CD4-positive, alpha-beta memory T cell (primary cell): ENCODE measurements at places on chromosomes 2 and 18.

DNA sequence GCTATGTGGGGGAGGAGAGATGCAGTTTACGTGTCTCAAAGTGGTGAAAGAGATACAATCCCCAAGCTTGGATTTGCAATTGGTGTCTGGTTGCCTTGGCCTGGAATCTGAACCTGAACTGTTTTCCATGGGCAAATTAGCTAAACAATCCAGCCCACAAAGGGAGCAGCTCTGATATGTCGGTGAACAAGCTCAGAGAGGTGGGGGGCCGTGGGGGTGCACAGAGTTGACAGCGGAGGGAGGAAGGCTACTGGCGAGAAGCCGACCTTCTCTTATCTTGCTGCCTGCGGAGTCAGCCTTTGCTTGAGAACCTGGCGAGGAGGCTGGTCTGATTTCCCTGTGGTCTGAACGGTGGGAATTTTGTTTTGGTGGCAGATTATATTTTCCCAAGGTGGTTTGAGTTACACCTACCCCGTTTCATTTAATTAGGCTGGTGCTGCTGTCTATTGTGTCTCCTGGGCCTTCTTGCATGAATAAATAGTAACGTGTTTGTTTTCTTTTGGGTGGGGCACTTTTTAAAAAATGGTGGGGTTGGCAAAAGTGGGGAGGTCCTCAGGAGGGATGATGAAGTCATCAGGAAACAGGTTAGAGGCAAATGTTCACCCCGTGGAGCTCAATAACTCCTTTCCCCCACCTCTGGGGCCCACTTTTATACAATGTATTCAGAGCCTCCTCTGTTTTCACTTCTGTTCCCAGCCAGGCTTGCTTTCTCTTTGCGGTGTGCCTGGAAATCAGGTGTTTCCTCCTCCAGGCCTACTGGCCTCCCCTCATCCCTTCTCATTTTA lies 80.9 kb upstream of the IGFBP5 start:
- DNase-seq = no peak

DNA sequence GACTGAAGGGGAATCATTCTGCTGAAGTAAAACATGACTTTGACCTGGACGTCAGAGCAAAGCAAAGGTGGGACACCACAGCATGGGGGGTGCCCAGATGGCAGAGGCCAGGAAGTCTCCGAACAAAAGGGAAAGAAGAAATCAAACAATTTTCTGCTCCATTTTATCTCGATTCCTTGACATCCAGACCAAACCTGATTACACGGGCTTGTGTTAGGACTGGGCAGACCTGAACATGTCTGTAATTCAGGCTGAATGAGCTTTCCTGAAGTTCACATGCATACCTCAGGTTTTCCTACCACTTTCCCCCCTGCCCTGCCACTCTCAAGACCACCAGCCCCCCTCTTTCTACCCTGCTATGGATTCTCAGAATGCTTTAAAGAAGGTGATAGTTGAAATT lies 44.8 kb upstream of the MEIS1 start:
- DNase-seq = no peak

DNA sequence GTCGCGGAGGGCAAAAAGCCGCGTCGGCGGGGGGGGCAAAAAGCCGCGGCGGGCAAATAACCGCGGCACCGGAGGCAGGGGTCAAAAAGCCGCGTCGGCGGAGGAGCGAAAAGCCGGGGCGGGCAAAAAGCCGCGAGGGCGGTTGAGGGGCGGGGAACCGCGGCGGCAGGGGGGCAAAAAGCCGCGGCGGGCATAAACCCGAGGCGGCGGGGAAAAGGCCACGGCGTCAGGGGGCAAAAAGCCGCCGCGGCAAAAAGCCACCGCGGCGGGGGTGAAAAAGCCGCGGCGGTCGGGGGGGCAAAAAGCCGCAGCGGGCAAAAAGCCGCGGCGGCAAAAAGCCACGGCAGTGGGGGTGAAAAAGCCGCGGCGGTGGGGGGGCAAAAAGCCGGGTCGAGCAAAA lies 598.0 kb upstream of the TEKT4 start:
- no peak for DNase-seq

DNA sequence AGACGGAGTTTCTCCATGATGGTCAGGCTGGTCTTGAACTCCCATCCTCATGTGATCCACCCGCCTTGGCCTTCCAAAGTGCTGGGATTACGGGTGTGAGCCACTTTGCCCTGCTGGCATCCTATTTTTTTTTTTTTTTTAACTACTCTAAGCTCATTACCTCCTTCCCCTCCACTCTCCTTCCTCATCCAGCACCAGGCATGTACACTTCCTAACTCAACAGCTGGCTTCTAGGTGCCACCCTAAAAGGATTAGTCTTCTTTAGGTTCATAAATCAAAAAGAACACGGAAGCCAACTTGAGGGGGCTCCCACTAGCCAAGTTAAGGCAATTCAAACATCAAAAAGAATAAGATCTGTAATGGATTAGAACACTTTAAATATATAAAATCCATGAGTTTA lies 70.6 kb upstream of the TEX51 start:
- no peak for DNase-seq

DNA sequence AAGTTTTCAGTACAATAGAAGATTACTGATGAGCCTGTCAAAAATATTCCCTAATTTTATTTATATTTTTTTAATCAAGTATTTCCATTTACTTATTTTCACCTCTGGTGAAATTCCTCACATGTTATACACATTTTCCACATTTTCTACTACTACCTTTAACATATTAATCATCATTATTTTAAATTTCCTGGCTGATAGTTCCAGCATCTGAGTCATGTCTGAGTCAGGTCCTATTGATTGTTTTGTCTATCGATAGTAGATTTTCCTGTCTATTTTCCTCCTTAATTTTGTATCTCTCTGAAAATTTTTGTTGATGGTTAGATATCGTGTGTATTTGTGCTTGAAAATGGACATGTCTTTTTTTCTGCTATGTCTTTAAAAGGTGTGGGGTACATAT lies 211.8 kb upstream of the DSEL start:
- DNase-seq = no peak

DNA sequence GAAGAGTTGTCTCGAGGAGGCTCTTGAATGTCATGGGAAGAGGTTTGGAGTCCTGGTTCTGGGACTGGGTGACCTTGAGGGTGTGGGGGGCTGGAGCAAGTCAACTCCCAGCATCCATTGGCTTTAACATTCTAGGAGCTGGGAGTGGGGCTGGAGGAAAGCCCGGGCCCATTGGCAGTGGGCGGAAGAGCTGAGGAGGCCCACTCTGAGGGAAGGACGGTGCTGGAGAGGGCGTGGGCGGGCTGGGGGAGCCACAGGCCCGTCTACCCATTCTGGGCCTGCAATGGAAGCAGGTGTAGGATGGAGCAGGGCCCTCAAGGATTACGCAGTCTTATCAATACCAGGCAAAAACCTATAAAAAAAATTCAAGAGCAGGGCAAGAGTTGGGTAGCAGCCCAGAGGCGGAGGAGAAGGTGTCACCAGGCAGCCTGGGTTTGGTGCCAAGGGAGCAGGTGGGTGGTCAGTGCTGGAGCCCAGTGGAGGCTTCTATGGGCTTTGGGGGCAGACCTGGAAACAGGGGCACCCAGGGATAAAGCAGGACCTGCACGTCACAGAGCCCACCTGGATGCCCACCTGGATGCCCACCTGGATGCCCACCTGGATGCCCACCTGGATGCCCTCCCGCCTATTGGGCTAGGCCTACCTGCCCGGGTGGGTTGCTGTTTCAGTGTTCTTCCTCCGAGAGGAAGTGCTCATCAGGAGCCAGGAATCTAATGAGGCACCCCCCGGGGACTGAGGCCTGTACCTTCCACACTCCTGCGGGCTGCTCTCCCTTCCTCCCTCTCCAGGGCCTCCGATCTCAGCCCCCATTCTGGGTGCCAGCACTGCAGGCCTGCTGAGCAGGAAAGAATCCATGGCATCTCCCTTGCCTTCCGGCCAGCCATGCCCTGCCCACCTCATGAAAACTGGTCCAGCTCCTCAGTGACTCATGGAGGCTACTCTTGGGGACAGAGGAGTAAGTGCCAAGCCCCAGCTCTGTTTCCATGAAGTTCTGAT lies 71.3 kb downstream of the CTIF start:
- no peak for DNase-seq

DNA sequence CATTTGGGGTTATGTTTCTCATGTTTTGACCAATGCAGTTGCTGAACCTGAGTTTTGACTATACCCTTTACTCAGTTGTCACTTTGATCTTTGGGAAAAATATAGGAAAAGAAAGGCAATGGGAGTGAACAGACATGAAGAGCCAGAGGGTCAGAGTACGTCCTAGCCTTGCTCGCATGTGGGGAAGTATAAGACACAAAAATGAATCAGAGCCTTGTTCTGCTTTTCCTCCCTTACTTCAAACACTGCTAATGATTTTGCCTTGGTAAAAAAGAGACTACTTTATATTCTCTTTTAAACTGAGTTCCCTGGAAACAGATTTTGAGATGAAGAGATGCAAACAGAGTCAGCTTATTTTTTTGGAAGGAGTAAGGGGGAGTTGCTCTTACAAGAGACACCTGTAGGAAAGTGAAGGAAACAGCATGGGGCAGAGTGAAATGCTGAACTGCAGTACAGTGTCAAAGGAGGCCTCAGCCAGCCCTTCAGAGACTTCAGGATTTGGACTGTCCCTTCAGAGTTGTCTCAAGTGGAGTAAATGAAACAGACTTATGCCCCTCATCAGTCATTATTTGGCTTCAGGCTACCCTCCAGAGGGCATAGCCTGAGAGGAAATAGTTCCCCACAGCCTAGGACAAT lies 11.1 kb upstream of the FAP start:
- no peak for DNase-seq

DNA sequence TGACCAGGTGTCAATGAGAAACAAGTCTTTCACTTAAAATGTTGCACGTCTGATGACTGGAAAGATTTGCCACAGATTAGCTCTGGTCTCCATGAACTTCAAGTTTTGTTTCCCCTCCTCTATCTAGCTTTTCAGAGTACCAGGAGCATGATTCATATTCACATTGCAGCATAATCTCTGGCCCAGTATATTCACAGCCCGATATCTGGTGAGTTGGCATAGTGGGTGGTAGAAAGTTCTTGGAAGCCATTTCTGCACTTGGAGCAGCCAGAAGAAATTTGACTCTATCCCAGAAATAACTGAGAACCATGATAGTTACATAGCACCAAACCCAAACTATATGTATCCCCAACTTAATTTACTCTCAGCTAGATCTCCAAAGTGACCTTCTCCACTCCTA lies 503.9 kb downstream of the PID1 start:
- DNase-seq = no peak

- no peak for DNase-seq
These were observed 17.3 kb downstream of the ESPNL start for GRCh38 chr2:238117199-238118154.

DNA sequence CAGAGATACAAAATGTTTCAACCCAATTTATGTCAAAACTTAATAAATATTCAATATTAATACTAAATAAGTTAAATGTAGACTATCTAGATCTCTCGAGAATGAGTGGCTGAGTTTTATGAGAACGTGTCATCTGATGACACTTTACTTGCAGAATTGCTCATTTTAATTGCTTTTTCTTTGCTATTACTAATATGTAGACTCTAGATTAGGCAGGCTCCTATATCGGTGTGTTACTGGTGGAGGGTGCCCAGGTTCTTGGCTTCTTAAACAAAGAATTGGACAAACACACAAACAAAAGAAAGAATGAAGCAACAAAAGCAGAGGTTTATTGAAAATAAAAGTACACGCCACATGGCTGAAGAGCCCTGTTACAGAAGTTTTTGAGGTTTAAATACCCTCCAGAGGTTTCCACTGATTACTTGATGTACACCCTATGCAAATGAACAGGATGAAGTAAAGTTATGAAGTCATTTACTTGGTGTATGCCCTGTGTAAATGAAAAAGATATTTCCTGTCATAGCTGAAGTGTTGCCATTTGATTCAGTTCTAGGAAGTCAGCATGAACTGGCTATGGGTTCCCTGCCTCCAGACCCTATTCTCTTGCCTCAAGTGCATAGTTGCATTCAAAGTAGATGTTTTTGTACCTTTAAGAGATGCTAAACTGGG lies 122.9 kb upstream of the ITGA4 start:
- DNase-seq = no peak

DNA sequence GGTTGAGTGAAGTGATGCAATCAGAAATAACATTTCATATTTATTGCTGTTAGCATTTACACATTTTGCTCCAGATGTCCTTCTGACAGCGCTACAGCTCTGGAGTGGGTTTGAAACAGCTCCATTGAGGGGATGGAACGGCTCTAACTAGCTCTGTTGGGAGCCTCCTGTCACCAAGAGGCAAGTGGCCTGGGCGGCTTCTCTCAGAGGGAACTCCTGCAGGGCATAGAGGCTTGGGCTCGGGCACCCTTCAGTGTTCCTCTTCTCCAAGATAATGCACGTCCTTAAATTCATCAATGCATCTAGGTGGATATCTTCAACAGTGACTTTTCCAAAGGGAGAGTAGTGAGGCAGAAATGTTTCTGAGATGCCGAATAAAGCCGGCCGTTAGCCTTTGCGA lies 122.5 kb downstream of the CNTNAP5 start:
- DNase-seq = no peak

DNA sequence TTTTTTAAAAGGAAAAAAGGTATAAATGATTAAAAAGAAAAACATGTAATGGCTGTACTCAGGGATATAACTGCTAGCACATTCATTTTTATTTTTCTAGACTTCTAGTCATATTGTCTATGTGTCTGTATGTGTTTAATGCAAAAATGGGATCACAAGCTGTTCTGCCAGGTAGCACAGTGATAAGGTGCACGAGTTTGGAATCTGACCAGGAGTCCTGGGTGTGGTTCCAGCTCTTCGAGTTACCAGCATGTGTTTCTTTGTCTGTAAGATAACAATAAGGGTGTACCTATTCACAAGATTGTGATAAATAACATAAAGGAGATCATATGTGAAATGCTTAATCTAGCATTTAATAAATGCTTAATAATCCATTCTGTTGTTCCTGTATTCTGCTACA lies 145.3 kb downstream of the PKP4 start:
- DNase-seq = no peak

GRCh38 chr2:69914950-69915945 lies at the start of gene MXD1:
MXD1 (plus strand) TSS chr2:69915109; CDS start chr2:69915331, 222 bp downstream.
- DNase-seq = no peak

- no peak for DNase-seq
These were observed 110.7 kb upstream of the SMAD7 start for GRCh38 chr18:49061239-49061990.

- no peak for DNase-seq
These were observed 86.4 kb upstream of the MAP4K3 start for GRCh38 chr2:39523308-39524044.

GRCh38 chr2:34316788-34317187 lies 717.7 kb upstream of the FAM98A start:
- DNase-seq = no peak

- no peak for DNase-seq
These were observed 182.5 kb upstream of the HDAC4 start for GRCh38 chr2:239583171-239583878.
